Motor neuron (in vitro differentiated cells): ENCODE measurements at places on chromosomes 7 and 10. TPM values are rescaled to one million over a fixed set of nuclear protein-coding genes. Genes with fewer than 3 reads are reported as not detected.

DNA sequence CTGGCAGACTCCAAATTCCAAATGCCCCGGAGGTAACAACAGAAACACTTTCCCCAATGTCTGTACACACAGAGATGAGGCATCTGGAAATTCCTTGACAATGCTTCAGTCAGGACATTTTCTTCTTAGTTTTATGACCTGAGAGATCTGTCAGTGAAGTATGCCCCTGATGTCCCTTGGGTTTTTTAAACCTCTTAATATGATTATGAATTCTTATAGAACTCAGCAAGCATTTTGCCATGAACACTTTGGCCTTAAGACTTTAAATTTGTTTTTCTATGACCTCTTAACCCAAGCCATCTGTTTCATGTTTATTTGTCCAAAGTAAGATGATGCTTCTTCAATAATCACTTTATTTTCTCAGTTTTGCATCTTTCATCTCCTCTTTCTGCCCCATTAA is 1206.2 kb downstream of the GATA3 start:
- no peak for ATAC-seq

The OPTN gene
- total RNA-seq, result 40.6 and 42.6 TPM in 2 replicates

The FBXL13 gene
- total RNA-seq, result 4.4 and 4.8 TPM in 2 replicates

The MRC1 gene
- 0.05 and 0.13 TPM in 2 replicates for total RNA-seq

The ZNF487 gene
- 2.5 and 4.1 TPM in 2 replicates for total RNA-seq
